Activated T-cell treated with anti-CD3 and anti-CD28 coated beads for 1 hour (primary cell): ENCODE measurements at places on chromosomes 11 and 22.

GRCh38 chr11:1931341-1932104 is 12.0 kb downstream of the TNNT3 start:
- no peak for DNase-seq

DNA sequence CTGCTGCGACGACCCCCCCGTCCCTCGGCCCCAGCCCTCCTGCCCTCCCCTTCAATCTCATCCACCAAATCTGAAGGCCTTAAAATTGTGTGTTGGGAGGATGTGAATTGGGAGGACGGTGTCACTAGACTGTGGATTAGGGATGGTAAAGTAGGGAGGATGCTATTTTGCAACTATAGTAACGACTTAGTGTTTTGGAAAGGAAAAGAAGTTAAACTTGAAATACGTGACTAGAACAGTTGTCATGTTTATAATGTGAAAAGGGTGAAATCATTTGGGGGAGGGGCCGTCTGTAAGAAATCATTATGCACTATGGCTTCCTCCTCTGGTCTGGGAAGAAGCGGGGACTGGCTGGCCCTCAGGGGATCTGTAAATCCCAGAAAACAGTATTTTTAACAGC is 43.4 kb upstream of the NNMT start:
- DNase-seq: no peak

DNA sequence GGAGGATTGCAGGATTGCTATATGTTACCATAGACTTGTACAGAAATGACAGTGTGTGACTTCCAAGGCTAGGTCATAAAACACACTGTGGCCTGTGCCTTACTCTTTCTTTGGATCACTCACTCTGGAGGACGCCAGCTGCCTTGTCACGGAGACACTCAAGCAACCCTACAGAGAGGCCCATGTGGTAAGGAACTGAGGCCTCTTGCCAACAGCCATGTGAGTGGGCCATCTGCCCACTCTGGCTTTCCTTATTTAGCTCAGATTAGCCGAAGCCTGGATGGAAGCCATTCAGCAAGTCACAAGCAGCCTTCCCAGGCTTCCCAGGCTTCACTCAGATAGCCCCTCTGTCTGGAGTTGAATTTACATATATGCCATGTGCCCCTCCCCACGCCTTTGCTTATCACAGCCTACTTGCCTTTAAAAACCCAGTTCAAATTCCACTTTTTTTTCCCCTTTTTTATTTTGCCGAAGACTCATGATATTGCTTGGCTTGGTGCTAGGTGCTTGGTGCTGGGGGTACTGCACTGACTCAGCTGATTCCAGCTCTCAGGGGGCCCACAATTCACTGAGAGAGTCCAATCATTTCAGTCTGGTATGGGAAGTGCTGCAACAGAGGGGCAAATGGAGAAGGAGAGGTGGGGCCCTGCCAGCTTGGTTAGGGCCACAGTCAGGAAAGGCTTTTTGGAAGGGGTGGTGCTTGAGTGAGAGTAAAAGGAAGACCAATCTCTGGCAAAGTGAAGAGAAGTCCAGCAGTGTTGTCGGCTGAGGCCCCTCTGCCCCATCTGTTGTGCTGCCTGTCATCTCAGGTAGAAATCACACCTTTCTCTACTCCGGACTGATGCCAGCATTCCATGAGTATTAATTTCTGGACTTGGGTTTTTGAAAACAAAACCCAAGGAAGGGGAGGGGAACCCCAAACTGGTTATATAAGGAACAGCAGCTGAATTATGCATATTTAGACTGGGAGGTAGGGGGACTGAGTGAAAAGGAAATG is 14.5 kb upstream of the P4HA3 start:
- no peak for DNase-seq

GRCh38 chr11:127074151-127074761 is 73.7 kb upstream of the KIRREL3 start:
- no peak for DNase-seq

DNA sequence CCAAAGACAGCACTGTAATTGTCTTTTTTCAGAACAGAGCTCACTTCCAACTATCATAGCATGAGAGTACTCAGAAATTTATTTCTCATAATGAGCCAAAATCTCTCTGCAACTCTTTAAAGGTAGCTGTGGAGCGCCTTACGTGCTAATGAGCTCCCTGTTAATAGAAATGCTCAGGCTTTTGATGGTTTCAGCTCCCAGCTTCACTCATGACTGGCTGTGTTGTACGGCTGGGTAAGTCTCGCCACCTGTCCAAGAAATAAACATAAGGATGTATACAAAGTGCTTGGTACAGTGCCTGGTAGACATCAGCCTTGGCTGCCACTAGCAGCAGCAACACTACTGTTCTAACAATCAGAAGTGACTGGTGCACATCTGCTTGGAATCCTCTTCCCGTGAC is 109.4 kb downstream of the LDLRAD3 start:
- no peak for DNase-seq

- DNase-seq: no peak
Measured at GRCh38 chr11:133202816-133203215, 329.5 kb downstream of the OPCML start.

- DNase-seq: peak; percentile 4
Measured at GRCh38 chr11:121112498-121113455, 11.7 kb downstream of the TECTA start.

GRCh38 chr22:48919187-48919590 is 908.5 kb downstream of the BRD1 start:
- DNase-seq: no peak

GRCh38 chr22:27840436-27840835 is 38.9 kb upstream of the MN1 start:
- no peak for DNase-seq

- DNase-seq: no peak
Measured at GRCh38 chr22:48444320-48445112, 1383.2 kb downstream of the BRD1 start.

DNA sequence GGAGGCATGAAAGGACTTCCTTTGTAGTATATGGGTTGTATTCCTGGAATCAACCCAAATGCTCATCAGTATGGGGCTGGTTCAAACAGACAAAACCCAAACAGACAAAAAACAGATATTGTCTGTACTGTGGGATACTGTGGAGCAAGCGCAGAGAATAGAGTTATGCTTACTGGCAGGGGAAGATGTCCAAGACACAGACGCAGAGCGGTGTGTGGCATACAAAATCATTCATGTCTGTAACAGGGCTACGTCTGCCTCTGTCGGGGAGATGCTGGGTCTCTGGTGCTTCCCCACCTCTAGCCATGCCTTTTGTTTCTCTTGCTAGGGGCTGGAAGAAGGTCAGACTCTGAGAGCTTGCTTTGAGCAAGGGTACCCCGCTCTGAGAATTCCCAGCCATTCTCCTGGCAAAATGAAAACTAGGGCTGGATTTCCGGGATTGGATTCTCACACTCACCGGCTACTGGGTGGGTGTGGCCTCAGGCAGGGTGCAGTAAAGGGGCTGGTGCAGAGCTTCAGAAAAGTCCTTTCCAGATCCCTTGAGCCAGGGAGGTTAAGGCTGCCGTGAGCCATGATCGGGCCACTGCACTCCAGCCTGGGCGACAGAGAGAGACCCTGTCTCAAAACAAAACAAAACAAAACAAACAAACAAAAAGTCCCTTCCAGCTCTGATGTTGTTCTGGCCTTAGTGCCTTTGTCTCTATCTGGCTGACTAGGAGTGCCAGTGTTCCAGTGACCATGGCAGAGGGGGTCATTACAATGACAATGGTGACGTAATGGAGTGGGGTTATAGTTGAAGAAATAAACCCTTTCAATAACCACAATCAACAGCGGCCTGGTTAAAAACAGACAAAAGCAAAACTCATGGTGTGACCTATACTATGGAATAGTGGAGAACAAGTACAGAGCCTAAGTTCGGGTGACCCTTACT is 2.9 kb upstream of the ABCC8 start:
- no peak for DNase-seq

- DNase-seq: no peak
Measured at GRCh38 chr11:27754035-27755017, 54.1 kb upstream of the BDNF start.

DNA sequence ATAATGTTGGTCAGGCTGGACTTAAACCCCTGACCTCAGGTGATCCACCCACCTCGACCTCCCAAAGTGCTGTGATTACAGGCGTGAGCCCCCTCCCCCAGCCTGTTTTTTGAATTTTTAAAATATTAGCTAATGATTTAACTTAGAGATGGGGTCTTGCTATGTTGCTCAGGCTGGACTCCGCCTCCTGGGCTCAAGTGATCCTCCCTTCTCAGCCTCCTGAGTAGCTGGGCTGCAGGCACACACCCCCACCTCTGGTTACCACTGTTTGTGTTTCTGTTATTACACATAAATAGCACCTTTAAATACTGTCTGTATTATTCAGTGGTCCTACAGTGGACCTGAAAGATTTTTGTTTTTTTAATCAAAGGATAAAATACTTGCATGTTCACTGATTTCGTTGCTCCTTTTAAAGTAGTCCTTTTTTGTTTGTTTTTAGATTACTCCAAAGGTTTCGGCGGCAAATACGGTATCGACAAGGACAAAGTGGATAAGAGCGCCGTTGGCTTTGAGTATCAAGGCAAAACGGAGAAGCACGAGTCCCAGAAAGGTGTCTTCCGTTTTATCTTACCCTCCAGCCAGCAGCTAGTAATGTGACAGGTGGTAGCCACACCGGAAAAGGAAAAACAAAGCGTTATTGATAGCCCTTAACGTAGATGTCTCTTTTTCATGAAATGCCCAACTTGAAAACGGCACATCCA is 21.1 kb downstream of the CTTN start:
- DNase-seq: no peak

GRCh38 chr11:85040166-85040565 is 587.0 kb downstream of the DLG2 start:
- DNase-seq: no peak
